ENCODE measurements at places on chromosomes 16 and 17.

- DNase-seq = no peak
Observed at GRCh38 chr16:13634959-13635358, 285.0 kb upstream of the ERCC4 start.

DNA sequence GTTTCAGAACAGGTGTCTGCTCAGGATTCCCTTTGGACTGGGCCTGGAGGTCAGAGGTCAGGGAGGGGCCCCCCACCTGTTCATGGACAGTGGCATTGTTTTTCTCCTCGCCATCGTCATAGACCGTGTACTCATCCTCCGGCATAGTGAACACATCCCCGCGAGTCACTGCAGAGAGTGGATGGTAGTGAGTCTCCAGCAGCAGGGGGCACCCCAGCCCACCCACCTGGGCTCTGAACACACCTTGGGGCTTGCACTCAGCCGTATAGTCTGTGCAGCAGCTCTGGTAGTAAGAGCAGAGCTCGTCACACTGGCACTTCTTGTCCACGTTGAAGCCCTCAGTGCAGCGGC lies 448 bp downstream of the VTN start:
- no peak for DNase-seq

DNA sequence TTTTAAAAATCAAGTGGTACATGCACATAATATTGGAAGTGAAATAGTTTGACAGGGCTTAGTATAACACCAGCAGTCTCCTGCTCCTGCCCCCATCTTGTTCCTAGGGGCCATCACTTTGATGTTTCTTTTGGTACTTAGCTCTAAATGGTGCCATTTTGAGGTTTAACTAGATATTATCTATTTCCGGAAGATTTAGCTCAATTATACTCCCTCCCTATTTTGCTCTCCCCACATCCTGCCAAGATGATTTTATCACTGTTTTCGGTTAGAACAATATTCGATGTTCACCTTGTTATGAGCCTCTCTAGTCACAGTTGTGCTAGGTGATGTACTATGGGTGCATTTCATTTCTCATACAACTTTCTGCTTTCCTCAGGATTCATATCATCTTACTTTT lies 20.0 kb upstream of the SLC35G3 start:
- no peak for DNase-seq

GRCh38 chr16:17245776-17246175 lies 225.0 kb downstream of the XYLT1 start:
- no peak for DNase-seq

DNA sequence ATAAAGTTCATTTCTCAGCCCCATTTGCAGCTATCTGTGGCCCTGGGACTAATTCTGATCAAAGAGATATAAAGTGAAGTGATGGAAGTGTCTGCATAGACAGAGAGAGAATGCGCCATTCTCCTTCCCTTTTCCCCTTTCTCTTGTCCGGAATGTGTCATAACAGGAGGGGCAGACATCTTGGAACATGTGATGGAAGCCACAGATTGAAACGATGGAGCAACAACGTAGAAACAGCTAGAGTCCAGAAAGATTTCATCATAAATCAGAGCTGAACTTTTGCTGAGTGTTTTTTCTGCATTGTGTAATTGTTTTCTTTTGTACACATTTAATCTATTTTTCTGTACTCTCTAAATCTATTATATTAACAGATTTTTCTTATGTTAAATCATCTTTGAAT lies 11.3 kb downstream of the ASGR1 start:
- peak; percentile 91 for DNase-seq

DNA sequence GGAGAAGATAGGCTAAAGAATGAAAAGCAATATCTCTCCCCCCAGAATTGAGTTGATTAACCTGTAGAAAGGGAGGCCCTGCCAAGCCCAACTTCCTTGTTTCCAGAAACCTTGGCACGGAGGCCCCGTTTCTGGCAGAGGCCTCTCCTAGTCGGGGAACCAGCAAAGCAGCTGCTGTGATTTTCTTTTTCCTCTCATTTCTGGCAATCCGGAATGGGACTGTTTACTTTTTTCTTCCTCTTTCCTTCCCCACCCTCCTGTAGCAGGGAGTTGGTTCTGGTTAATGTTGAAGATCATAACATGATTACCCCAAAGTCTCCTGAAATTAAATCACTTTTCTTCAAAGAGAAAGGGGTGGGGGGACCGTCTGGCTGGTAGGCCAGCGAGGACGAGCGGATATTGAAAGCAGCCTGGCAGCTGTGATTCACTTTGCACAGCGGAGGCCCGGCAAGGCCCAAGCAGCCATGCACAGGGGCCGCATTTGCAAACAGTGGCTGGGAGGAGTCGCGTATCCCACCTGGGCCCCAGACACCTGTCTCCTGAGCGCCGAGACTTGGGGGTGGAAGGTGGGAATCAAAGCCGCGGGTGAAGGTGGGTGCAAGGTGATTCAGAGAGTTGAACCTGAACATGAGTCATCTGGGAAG lies 51.5 kb downstream of the NTN1 start:
- no peak for DNase-seq

- DNase-seq = no peak
Observed at GRCh38 chr16:56369202-56369601, 56.1 kb downstream of the AMFR start.

- DNase-seq = no peak
Observed at GRCh38 chr16:15521758-15522509, 87.5 kb downstream of the BMERB1 start.

- no peak for DNase-seq
Observed at GRCh38 chr17:83024218-83024971, 55.0 kb upstream of the METRNL start.

DNA sequence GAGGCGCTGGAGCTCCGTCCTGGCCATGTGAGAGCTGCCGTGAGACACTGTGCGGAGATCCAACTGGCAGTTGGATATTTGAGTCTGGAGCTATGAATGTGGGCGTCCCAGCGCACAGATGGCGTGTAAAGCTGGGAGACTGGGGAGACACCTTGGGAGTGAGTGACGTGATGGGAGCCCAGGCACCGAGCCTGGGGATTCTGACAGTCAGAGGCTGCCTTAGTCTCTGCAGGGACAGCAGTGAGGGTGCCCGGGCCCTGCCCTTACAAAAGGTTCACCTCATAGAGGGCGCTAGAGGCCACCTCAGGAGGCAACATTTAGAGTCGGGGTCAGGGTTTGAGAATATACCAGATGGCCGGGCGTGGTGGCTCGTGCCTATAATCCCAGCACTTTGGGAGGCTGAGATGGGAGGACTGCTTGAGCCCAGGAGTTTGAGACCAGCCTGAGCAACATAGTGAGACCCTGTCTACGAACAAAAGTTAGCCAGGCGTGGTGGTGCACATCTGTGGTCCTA lies 194.1 kb upstream of the GSE1 start:
- no peak for DNase-seq

- DNase-seq = no peak
Observed at GRCh38 chr17:348692-349425, 3.7 kb downstream of the RPH3AL start.

DNA sequence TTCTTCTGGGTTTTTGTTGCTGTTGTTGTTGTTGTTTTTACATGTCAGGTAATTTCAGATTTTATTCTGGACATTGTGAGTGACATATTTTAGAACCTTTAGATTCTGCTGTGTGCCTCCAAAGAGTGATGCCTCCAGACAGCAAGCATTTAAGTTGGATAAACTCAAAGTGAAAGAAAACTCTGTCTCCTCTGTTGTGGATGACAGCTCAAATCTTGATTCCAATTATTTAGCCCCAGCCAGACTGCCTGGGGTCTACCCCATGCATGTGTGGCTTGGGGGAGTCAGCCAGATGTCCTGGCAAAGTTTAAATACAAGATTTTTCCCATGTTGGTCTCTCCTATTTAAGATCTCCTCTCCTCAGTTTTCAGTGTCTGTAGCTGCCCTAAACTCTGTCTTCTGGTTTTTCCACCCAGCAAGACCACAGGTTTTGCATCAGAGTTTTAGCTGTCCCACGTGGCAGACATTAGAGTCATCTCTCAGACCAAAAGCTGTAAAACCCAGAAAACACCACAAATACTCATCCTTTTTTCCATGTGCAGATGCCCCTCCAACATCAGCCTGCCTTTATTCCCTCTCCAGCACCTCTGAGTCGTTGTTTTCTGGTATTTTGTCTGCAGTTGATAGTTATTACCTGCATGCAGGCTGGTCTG lies 19.4 kb upstream of the ZNF469 start:
- DNase-seq = no peak

- DNase-seq = no peak
Observed at GRCh38 chr17:64533784-64534183, 27.0 kb downstream of the CEP95 start.

DNA sequence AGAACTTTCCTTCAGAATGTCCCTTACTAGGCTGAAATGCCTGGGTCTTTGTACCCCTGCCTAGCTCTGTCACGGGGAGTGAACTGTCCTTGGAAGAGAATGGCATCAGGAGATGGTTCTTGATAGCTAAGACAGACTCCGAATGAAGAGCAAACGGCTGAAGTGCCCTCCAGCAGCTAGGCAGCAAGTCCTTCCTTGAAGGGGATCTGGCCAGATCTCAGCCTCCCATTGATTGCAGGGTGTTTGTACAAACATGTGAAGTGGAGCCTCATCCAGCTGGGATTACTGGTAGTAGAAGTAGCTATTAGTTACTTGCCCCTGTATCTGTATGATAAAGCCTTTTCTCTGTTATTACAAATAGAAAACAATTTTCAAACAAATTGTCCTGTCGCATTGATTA lies 30.9 kb downstream of the LRRC36 start:
- no peak for DNase-seq

DNA sequence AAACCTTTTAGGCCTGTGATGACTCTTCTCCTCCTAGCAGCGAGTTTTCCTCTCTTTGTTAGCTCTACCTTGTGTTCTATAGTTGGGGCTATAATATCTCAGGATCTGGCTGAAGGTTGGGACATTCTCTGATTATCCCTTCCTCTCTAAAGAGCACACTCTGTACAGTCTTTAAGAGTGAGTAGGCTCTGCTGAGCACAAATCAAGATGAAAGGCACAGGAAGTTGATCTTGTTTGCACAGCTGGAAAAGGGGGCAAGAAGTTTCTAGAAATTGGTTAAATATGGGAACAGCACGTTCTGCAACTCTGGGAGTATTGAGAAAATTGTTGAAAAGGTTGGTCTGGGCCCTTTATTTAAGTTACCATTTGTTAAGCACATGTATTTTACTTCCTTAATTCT lies 240.9 kb downstream of the CDH11 start:
- no peak for DNase-seq

DNA sequence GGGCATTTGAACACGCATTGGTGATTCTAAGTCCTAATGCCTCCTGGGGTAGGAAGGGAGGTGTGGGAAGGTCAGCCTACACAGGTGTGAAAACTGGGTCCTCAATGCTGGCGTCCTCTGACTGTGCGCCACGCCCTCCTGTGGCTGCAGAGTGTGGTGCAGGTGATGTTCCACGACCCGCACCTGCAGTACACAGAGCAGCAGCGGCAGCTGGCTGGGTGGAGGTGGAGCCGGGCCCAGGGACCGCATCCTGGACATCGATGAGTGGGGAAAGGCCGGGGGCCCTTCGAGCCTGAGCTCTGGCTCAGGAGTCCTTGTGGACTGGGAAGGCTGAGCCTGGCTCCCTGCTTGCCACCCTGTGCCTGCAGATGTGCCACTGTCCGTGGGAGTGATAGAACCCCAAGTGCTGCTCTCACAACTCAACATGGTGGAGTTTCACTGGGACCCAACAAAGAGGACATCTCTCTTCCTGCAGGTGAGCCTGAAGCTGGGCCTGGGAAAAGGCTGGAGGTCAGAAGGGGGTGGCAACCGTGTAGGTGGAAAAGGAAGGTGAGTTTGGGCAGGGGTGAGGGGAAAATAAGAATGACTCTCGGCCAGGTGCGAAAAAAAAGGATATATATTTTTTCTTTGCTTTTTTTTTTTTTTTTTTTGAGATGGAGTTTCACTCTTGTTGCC lies 14.0 kb upstream of the STAC2 start:
- DNase-seq = no peak

DNA sequence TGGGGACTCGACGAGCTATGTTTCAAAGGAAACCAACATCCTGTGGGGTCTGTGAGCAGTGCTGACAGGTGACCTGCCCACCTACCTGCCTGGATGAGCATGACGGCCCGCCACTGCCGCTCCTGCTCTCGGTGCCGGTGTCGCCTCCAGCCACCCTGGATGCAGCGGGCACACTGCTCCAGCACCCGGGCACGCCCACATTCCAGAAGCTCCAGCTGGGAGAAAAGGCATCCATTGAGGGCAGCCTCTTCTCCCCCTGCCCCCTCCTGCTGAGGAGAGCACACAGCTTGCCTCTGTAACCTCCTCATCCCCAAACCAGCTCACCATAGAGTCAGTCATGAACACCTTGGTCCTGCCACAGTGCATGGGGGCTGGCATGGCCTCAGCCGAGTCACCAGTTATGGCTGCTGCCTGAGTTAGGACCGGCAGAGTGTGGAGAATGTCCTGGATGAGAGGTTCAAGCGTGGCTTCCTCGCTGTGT lies 14.3 kb downstream of the ZNHIT3 start:
- DNase-seq = no peak

DNA sequence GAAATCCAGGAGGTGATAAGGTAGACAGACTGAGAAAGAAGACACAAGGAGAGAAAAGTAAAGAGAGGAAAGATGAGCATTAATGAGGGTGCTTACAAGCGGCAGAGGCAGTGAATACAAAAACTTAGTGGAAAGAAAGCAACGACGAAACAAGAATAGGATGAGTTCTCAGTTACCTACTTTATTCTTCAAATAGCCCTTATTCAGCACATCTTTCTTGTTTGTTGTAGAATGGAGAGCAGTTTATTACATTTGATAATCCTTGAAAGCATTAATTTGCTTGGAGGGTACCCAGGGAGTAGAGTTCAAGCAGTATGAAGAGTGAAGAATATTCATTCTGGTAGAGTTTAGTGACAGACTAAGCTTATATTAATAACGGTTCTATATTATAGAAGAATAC lies 22.4 kb downstream of the PAFAH1B1 start:
- DNase-seq = no peak

GRCh38 chr17:50064253-50065001 lies 8.5 kb downstream of the ITGA3 start:
- peak; percentile 89 for DNase-seq
